ENCODE measurements at places on chromosomes 1 and 21.

DNA sequence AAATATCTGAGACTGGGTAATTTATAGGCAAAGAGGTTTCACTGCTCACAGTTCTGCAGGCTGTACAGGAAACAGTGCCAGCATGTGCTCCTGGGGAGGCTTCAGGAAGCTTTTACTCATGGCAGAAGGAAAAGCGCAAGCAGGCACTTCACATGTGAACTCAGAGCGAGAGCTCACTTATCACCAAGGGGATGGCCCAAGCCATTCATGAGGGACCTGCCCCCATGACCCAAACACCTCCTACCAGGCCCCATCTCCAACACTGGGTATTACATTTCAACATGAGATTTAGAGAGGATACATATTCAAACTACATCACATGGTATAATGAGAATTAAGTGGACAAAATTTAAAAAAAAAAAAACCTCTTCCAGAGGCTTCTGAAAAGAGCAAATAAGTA lies 13.7 kb downstream of the WASF2 start:
- DNase-seq = no peak

DNA sequence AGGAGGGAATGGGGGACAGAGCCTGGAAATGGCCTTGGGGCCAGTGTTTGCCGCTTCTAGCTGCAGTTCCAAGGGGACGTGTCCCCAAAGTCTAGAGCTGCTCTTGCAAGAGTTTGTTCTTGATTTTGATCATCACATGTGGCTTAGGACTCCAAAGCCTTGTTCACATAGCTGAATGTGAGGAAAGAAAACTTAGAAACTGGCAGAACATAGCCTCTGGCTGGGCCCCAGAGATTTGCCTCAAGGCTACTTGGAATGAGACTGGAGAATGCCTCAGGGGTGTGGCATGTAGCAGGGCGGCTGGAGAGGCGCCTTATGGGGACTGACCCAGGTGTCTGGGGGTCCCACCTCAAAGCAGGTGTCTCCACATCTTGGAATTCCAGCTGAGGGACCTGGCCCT lies 2.3 kb downstream of the PDXK start:
- DNase-seq = no peak

- DNase-seq = no peak
These were observed 5.2 kb upstream of the ZNF678 start for GRCh38 chr1:227557962-227558725.

DNA sequence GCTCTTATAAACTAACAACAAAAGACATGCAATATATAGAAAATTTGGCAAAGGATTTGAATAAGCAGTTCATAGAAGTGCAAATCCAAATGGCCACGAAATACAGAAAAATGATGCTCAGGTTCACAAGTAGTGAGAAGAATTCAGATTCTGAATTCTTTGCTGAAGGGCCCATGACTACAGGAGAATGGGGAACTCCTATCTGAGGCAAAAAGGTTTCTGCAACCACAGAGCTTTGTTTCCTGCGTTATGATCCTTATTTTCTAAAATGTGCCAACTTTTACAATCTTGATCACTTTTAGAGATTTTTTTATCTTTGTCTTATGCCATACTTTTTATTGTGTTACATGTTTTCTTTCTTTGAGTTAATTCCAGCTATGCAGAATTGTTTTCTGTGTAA lies 91.3 kb downstream of the ITSN1 start:
- no peak for DNase-seq

GRCh38 chr1:4825800-4826450 lies 171.5 kb downstream of the AJAP1 start:
- no peak for DNase-seq

Measured in hepatic stellate cell (primary cell).